D721Med (cell line): ENCODE measurements at places on chromosomes 5 and 9.

DNA sequence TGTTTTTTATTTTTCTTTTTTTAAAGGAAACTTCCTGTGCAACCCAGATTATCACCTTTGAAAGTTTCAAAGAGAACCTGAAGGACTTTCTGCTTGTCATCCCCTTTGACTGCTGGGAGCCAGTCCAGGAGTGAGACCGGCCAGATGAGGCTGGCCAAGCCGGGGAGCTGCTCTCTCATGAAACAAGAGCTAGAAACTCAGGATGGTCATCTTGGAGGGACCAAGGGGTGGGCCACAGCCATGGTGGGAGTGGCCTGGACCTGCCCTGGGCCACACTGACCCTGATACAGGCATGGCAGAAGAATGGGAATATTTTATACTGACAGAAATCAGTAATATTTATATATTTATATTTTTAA, 2.1 kb downstream of the CSF2 start:
- DNase-seq: no peak

DNA sequence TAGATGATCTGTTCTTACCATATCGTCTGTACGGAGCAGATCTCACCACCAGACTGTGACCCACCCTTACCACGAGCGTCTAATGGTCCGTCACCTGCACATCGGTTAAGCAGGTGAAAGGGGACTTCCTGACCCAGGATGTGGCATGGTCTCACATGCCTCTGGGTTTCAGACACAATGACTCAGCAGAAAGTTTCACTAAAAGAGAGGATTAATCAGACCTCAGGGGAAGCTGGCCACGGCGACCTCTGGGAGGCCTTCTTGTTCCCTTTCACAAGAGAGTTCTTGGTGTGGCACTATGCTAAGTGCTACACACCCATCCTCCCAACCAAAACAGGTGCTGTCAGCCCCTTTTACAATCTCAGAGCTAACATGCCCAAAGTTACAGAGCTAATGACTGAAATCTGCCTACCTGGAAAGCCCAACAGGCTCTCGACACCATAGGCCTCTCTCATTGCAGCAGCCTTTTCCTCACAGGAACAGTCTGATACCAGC, 41.6 kb downstream of the ADAMTS12 start:
- DNase-seq: no peak

DNA sequence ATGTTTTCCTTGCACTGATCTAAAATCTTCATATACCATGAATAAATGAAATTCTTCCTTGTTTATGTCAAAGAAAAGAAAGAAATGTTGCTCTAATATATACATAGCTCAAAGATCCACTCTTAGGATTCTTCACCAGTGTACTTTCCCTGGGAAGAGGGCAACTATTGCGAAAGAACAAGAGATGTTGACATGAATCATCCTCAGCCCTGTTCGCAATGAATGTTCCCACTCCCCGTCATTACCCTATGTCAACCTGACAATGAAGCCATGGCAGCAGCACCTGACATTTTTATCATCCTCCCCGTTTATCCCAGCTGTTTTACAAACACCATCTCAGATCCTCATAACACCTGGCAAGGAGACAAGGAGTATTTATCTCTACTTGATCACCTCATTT, 409.1 kb upstream of the GRIA1 start:
- DNase-seq: no peak

GRCh38 chr9:18707061-18707461, 233.1 kb downstream of the ADAMTSL1 start:
- DNase-seq: no peak

DNA sequence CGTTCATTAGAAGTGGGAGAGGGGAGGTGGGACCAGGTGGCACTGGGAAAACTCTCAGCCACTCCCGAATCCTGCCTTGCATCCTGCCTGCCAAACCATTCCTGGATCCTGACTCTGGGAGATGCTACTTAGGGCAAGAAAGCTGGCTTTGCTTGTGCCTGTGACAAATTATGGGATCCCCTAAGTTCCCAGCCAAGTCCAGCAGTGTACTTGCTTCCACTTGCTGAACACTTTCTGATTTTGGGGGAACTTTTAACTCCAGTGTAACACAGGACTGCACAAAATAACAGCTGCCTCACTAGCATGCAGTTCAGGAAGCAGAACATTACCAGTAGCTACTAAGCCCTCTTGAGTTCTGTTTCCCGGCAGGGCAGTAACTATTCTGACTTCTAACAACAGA, 12.5 kb upstream of the NKX2-5 start:
- DNase-seq: no peak

DNA sequence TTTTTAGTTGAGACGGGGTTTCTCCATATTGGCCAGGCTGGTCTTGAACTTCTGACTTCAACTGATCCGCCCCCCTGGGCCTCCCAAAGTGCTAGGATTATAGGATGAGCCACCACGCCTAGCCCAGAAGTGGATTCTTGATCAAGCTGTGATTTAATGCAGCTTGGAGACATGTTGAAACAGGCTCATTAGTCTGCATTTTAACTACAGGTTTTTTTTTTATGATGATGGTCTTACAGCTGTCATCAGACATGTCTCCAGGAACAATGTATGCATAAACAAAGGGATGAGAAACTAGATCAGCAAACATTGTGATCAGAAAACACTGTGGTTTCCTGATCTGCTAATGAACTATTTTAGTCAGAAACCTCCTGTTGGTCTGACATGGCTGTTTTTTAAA, 30.0 kb upstream of the PLPP1 start:
- no peak for DNase-seq

DNA sequence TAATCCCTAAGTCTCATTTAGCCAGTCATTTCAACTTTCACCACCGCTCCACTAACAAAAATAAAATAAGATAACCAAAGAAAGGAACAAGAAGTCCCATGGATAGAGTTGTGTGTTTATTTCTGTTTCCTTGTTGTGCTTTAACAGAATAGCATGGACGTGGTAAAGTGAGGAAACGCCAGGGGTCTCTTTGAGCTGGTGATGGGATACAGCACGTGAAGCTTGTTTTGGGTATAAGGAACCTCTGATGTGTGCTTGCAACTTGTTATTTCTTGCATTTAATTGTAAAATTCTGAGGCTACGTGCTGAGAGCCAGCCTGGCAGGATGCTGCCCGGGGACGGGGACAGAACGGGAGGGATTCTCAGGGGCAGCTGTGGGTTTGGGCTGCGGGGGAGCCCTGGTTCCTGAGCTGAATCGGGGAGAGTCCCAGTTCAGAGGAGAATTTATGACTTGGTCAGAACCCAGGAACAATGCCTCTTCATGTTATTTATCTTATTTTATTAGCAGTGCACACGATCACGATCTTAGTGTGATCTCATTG, 63.4 kb downstream of the ANKRD33B start:
- DNase-seq: no peak

DNA sequence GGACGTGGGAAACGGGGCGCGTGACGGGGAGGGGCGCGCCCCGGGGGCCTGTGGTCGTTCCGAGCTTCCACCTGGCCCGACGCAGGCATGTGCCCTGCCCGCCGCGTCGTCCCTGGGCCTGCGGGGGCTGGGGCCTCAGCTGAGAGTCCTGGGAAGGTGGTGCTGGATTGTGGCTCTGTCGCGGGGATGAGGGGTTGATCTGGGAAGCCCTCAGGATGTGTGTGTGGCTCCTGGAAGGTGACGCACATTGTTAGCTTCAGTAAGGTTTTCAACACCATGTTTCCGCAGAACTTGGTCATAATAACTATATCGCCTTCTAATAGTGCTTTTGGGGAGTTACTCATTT, 589.1 kb downstream of the MTRR start:
- no peak for DNase-seq

GRCh38 chr5:89283728-89284493, 400.9 kb upstream of the MEF2C start:
- DNase-seq: no peak
